ENCODE measurements at places on chromosomes 7 and 10.

DNA sequence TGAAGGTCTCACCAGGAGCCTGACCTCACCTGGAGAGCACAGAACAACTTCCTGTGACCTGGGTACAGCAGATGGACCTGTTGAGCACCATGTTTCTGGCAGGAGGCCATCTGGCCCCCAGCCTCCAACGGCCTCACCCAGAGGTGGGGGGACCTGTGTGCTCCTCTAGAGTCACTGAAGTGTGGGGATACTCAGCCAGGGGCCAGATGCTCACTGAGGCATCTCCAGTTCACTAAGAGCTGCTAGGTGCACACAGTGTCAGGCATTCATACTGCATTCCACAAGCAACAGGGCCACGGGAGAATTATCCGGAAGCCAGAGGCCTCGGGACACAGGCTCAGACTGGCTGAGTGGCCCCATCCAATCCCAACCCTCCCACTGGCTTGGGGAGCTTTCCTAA, 161.4 kb downstream of the TCERG1L start:
- no peak for DNase-seq

DNA sequence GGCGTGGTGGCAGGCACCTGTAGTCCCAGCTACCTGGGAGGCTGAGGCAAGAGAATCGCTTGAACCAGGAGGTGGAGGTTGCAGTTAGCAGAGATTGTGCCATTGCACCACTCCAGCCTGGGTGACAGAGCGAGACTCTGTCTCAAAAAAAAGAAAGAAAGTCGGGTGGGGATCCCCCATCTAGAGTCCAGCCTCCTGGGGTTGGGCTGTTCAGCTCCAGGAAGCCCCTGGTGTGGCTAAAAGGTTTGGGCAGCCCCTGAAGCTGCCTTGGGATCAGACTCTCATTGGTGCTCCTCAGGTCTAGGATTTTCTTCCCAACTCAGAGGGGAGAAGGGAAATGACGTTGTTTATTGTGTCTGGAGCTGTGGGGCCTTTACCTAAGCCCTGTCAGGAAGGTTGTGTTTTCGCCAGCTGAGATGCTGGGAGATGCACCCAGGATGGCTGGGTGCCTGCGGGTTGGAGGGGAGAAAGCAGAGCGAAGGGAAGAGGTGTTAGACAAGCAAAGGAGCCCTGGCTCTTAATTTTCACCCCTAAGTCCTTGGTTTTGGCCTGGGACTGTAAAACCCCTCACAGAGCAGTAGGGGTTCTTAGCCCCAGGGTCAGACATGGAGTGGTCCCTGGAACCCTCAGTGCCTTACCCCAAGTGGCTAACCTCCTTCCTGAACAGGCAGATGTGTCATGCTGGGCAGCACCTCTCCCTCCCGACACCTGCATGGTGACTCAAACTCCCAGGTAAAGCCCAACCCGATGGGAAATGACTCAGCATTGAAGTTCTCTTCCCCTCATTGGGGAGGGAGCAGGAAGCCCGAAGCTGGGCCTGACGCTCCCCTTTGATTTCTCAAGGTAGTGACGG, 21.1 kb downstream of the PLAU start:
- no peak for DNase-seq

DNA sequence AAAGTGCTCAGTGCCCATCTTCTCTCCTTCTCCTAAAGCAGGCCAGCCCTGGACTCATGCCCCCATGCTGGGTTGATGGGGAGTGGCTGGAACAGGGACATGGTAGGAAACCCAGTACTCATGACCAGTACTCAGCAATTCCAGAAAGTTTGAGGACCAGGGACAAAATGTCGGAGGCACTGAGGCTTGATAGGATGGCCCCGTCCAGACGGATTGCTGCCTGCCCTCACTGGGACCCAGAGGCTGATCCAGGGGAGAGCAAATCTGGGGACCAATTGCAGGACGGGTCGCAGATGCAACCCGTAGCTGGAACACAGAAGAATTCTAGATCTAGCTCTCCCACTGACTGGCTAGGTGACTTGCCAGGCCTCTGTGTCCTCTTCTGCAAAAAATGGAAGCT, 5.1 kb downstream of the ZCCHC24 start:
- DNase-seq = no peak

- DNase-seq = no peak
Observed at GRCh38 chr10:48657416-48657815, 27.3 kb upstream of the WDFY4 start.

DNA sequence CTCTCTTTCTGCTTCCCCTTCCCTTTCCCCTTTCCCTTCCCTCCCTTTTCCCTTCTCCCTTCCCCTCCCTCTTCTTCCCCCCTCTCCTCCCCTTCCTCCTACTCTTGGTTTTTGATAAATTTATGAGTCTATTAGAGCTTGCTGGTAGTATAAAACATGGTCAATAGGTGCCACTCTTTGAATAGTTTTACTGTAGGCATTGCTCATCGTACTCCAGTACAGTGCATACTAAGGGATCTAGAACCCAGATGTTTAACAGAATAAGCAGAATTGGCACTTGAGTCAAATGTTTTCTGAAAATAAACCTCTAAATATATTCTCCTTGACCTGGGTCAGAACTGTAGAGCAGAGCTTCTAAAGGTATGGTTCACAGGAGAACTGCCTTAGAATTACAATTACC, 126.7 kb downstream of the SORCS3 start:
- DNase-seq = no peak

GRCh38 chr10:76492026-76492425, 1060.6 kb downstream of the LRMDA start:
- DNase-seq = no peak

GRCh38 chr7:130926001-130926691, 192.1 kb upstream of the KLF14 start:
- no peak for DNase-seq

- no peak for DNase-seq
Observed at GRCh38 chr10:16945593-16945992, 128.4 kb upstream of the RSU1 start.

Measured in uterus (tissue), 4 donors.